ENCODE measurements at places on chromosomes 13 and 19. TPM values are rescaled to one million over a fixed set of nuclear protein-coding genes. Genes with fewer than 3 reads are reported as not detected.

WDR88 gene
- not detected for total RNA-seq

LIPE gene
- 3.4 TPM for total RNA-seq

RFX2 gene
- 4.2 TPM for total RNA-seq

ACP5 gene
- 1.3 TPM for total RNA-seq

RAB8A gene
- total RNA-seq = 48.0 TPM

APOC4 gene
- not detected for total RNA-seq

SRRM5 gene
- total RNA-seq = not detected

ZNF20 gene
- total RNA-seq = 2.0 TPM
